Left lobe of liver (tissue), 2 donors: ENCODE measurements at places on chromosomes 5 and 9. TPM values are rescaled to one million over a fixed set of nuclear protein-coding genes. Genes with fewer than 3 reads are reported as not detected.

The LCN2 gene
- total RNA-seq: 2.7 TPM

The C9orf153 gene
- 0.15 TPM for total RNA-seq

The HTR4 gene
- total RNA-seq: not detected

The SAXO1 gene
- not detected for total RNA-seq

- no peak for DNase-seq
Measured at GRCh38 chr5:35067985-35068384, 20.2 kb upstream of the AGXT2 start.

- DNase-seq: no peak
Measured at GRCh38 chr9:97487107-97487506, 14.4 kb upstream of the TMOD1 start.

- DNase-seq: no peak
Measured at GRCh38 chr5:66164044-66164790, 20.1 kb downstream of the SREK1 start.

DNA sequence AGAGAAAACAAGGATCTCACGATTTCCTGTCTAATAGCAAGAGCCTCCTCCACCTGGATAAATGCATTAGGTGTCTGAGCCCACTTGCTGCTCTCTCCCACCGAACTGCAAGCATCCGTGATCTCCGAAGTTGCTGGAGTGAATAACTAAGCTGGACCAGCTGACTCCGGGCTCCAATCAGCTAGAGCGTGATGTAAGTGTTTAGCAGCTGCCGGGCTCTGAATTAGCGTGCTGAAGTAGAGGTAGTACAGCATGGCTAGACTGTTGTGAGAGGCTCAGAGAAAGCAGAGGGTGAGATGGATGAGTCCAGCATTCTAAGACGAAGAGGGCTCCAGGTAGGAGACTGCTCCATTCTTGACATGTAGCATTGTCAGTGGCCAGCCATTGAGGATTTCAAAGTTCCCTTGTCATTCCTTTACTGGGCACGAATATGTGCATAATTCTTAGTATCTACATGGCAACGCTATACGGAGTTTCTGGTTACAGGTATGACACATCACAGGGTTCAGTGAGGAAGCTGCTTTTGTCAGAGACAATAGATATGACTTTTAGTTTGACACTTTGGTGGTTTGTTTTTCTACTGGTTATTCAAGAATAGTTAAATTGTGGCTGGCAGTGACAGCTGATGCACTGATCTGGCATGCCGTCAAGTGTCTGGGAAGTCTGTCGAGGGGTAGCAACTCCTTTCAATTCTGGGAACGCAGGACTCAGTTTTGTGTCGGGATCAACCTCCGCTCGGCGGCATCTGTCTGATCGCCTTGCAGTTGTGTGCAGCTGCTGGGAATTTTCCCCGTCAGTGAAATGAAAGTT is 232.6 kb downstream of the MAST4 start:
- no peak for DNase-seq

- no peak for DNase-seq
Measured at GRCh38 chr5:160088805-160089204, 30.4 kb downstream of the PWWP2A start.

- DNase-seq: no peak
Measured at GRCh38 chr5:92979716-92980115, 601.3 kb downstream of the NR2F1-AS1 start.

- no peak for DNase-seq
Measured at GRCh38 chr5:79630444-79630843, 18.2 kb downstream of the TENT2 start.

- no peak for DNase-seq
Measured at GRCh38 chr5:73895471-73895870, 269.5 kb downstream of the ARHGEF28 start.

DNA sequence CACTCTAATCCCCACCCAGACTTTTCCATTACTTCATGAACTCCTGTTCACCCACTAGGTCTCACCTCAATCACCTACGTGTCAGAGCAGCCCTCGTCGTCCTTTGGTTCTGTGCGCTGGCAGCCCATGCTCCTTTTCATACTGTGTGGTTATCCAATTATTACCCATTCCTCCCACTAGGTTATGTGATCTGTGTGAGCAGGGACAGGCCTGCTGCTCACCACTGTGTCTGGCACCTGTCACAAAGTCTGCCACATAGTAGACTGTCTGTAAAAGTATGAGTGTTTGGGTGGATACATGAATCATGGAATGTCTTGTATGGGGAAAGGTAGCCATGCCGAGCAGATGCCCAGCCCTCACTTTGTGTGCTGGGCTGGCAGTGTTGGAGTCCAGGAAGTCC is 12.1 kb upstream of the SMAD5 start:
- no peak for DNase-seq
